ENCODE measurements at places on chromosomes 1 and 21. TPM values are rescaled to one million over a fixed set of nuclear protein-coding genes. Genes with fewer than 3 reads are reported as not detected.
A peak's percentile ranks its signal among the peaks of the same experiment; 100 is the strongest.

The UBASH3A gene
- total RNA-seq = not detected

The RCAN3 gene
- total RNA-seq = 15.0 TPM

The FMO5 gene
- 3.6 TPM for total RNA-seq

The CA6 gene
- not detected for total RNA-seq

The ADGRL2 gene
- total RNA-seq = 59.4 TPM

The GRIK3 gene
- 4.4 TPM for total RNA-seq

The TMEM82 gene
- not detected for total RNA-seq

GRCh38 chr1:109989506-109990301, 5.1 kb downstream of the AHCYL1 start:
- peaks cover 89% of the 10 kb centered on the region for H3K4me1 ChIP-seq
- no peaks in the 10 kb centered on the region for H3K27me3 ChIP-seq
- H3K27ac ChIP-seq = peak overlapping the region; percentile 3
- no peaks in the 10 kb centered on the region for H3K36me3 ChIP-seq
- no peak overlapping the region for H3K4me3 ChIP-seq
- DNase-seq = no peak

GRCh38 chr1:169105087-169105433, 1.4 kb upstream of the ATP1B1 start:
- no peak overlapping the region for H3K4me3 ChIP-seq
- no peaks in the 10 kb centered on the region for H3K36me3 ChIP-seq
- H3K27ac ChIP-seq = peak overlapping the region; percentile 97
- no peaks in the 10 kb centered on the region for H3K27me3 ChIP-seq
- no peaks in the 10 kb centered on the region for H3K4me1 ChIP-seq

GRCh38 chr1:212686069-212686468, 13.6 kb downstream of the BATF3 start:
- no peak overlapping the region for H3K4me3 ChIP-seq
- no peaks in the 10 kb centered on the region for H3K27me3 ChIP-seq
- H3K4me1 ChIP-seq = no peaks in the 10 kb centered on the region
- H3K36me3 ChIP-seq = no peaks in the 10 kb centered on the region

GRCh38 chr1:175600721-175601440, 142.5 kb downstream of the TNR start:
- no peak overlapping the region for H3K4me3 ChIP-seq
- no peaks in the 10 kb centered on the region for H3K36me3 ChIP-seq
- H3K27me3 ChIP-seq = no peaks in the 10 kb centered on the region
- no peak for DNase-seq
- peaks cover 37% of the 10 kb centered on the region for H3K4me1 ChIP-seq

- H3K27ac ChIP-seq = no peak overlapping the region
- no peak overlapping the region for H3K4me3 ChIP-seq
- no peaks in the 10 kb centered on the region for H3K36me3 ChIP-seq
- DNase-seq = no peak
- H3K27me3 ChIP-seq = no peaks in the 10 kb centered on the region
Measured at GRCh38 chr1:189627427-189627826, 850.2 kb downstream of the BRINP3 start.

DNA sequence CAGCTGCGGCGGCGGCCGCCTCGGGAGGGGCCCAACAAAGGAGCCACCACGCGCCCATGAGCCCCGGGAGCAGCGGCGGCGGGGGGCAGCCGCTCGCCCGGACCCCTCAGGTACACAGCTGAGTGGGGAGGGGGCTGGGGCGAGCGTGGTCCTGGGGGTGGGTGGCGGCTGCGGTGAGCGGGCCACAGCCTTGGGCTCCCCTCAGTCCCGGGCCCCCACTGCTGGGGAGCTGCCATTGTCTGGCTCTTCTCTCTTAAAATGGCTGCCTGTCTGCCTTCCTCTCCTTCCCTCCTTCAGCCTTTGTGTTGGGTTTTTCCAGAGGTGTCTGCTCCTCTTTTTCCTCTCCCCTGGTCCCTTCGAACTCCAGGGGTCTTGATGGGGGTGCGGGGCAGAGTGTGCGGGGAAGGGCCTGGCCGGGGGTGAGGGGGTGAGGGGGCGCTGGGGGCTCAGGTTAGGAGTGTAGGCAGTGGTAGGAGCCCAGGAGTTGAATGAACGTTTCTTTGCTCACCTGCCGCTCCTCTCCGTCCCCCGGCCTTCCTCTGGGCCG, 1.7 kb downstream of the ARID1A start:
- no peak for DNase-seq
- H3K36me3 ChIP-seq = no peaks in the 10 kb centered on the region
- peaks cover 57% of the 10 kb centered on the region for H3K4me1 ChIP-seq
- H3K27ac ChIP-seq = peak overlapping the region; percentile 96
- H3K27me3 ChIP-seq = no peaks in the 10 kb centered on the region
- peak overlapping the region; percentile 97 for H3K4me3 ChIP-seq

DNA sequence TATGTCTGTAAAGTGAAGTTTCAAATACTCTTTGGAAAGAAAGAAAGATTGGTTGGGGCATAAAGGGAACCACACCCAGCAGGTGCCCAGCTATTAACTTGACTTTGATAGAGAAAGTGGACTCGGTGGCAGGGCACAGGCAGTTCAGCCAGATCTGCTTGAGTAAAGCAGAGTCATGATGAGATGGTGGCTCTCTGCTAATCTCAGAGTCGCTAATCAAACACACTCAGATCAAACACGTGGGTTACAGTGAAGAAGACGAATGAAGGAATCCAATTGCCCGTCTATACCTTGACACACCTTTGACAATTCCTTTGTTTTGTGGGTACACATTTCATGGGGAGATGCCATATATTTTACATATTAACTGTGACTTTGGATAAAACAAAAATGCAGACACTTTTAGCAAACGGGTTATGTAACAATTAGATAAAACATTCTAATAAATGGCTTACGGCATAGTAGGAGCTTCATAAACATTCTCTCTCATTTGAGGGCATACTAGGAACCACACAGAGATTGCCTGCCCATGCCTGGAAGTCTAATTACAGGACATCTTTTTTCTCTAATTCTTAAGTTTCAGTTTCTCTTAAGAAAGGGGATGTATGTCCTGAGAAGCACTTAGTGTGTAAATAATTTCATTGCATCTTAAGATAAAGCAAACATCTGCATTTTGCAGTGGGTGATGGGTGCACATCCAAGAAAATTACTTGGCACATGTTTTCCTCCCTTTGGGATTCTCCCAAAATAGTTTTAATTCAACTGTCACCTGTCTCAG, 7.2 kb downstream of the CBR1 start:
- no peaks in the 10 kb centered on the region for H3K4me1 ChIP-seq
- no peak overlapping the region for H3K27ac ChIP-seq
- H3K4me3 ChIP-seq = no peak overlapping the region
- no peak for DNase-seq
- H3K36me3 ChIP-seq = peaks cover 8% of the 10 kb centered on the region

GRCh38 chr1:110218137-110218536, 8.0 kb downstream of the KCNC4 start:
- no peak for DNase-seq
- H3K27me3 ChIP-seq = no peaks in the 10 kb centered on the region
- no peaks in the 10 kb centered on the region for H3K4me1 ChIP-seq
- no peak overlapping the region for H3K4me3 ChIP-seq

DNA sequence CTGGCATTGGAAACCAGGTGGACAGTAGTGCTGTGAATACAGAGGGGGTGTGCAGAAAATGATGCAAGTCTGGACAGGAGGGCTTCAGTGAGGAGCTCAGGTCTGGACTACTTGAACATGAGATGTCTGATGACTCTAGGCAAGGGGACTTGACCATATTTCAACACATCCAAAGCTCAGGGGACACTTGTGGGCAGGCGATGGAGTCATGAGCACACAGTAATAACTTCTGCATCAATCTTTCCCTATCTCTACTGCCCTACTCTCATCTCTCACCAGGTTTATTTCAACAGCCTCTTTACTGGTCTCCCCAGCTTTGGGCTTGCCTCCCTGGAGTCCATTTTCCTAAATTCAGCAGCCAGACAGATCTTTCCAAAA, 21.9 kb downstream of the FMO2 start:
- H3K4me3 ChIP-seq = no peak overlapping the region
- no peak for DNase-seq
- H3K36me3 ChIP-seq = no peaks in the 10 kb centered on the region
- no peaks in the 10 kb centered on the region for H3K27me3 ChIP-seq
- no peaks in the 10 kb centered on the region for H3K4me1 ChIP-seq

DNA sequence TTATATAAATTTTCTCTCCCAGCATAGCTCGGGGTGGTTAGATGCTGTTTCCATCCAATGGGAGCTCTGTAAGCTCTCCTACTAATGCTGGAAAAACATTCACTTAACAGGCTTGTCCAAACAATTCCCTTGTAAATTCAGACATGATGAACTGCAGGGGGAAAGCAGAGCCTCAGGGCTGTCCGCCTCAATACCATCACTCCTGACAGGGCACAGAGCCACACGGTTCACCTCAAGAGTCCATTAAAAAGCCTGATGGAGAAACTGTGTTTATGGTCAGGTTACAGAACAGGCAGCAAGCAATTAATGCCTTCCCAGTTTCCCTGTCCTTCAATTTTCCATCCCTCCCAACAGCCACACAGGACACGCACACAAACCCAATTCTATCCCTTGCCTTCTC, 171.0 kb downstream of the BRINP2 start:
- DNase-seq = peak; percentile 69
- H3K4me1 ChIP-seq = peaks cover 31% of the 10 kb centered on the region
- H3K4me3 ChIP-seq = no peak overlapping the region
- H3K36me3 ChIP-seq = no peaks in the 10 kb centered on the region
- peak overlapping the region; percentile 65 for H3K27ac ChIP-seq

- no peaks in the 10 kb centered on the region for H3K36me3 ChIP-seq
- no peak overlapping the region for H3K4me3 ChIP-seq
- H3K27ac ChIP-seq = no peak overlapping the region
- DNase-seq = peak; percentile 46
Measured at GRCh38 chr1:3464649-3465025, 10.2 kb downstream of the ARHGEF16 start.

- no peak for DNase-seq
- no peak overlapping the region for H3K27ac ChIP-seq
- H3K27me3 ChIP-seq = no peaks in the 10 kb centered on the region
- no peaks in the 10 kb centered on the region for H3K36me3 ChIP-seq
Measured at GRCh38 chr1:31051611-31052010, 13.9 kb downstream of the PUM1 start.

- DNase-seq = no peak
- peaks cover 98% of the 10 kb centered on the region for H3K4me1 ChIP-seq
- H3K27ac ChIP-seq = peak overlapping the region; percentile 67
- H3K36me3 ChIP-seq = no peaks in the 10 kb centered on the region
- H3K4me3 ChIP-seq = no peak overlapping the region
Measured at GRCh38 chr1:164613176-164613575, 54.2 kb downstream of the PBX1 start.

- no peaks in the 10 kb centered on the region for H3K36me3 ChIP-seq
- DNase-seq = no peak
- H3K27ac ChIP-seq = no peak overlapping the region
- H3K4me1 ChIP-seq = peaks cover 19% of the 10 kb centered on the region
- H3K27me3 ChIP-seq = peaks cover 3% of the 10 kb centered on the region
- H3K4me3 ChIP-seq = no peak overlapping the region
Measured at GRCh38 chr1:154845879-154846278, 24.2 kb downstream of the KCNN3 start.

- H3K36me3 ChIP-seq = no peaks in the 10 kb centered on the region
- no peaks in the 10 kb centered on the region for H3K27me3 ChIP-seq
- no peak overlapping the region for H3K27ac ChIP-seq
- DNase-seq = no peak
Measured at GRCh38 chr1:34663031-34663430, 91.8 kb upstream of the GJB5 start.

DNA sequence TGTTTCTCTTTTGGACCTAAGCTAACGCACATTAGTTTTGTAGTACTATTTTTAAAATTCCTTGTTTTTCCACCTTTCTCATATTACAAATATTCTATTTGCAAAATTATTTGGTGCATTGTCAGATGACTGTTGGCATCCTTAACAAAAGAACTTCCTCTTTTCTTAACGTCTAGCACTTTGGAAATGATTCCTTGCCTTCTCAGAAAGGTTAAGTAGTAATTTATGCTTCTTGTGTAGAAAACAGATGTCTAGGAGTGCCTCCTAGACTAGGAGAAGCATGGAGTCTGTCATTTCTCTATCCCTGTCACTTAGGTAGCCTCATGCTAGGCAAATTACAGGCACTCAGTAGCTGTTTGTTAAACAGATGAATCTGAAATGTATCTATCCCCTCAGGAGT, 64.4 kb downstream of the HSPA13 start:
- no peaks in the 10 kb centered on the region for H3K4me1 ChIP-seq
- H3K4me3 ChIP-seq = no peak overlapping the region
- H3K36me3 ChIP-seq = no peaks in the 10 kb centered on the region
- no peaks in the 10 kb centered on the region for H3K27me3 ChIP-seq
- DNase-seq = no peak

GRCh38 chr1:75630004-75630594, 19.2 kb upstream of the SLC44A5 start:
- DNase-seq = no peak
- H3K4me1 ChIP-seq = no peaks in the 10 kb centered on the region
- H3K36me3 ChIP-seq = no peaks in the 10 kb centered on the region

- H3K36me3 ChIP-seq = no peaks in the 10 kb centered on the region
- no peak overlapping the region for H3K27ac ChIP-seq
- no peak for DNase-seq
- no peak overlapping the region for H3K4me3 ChIP-seq
Measured at GRCh38 chr1:87165177-87165576, 163.5 kb upstream of the LMO4 start.

DNA sequence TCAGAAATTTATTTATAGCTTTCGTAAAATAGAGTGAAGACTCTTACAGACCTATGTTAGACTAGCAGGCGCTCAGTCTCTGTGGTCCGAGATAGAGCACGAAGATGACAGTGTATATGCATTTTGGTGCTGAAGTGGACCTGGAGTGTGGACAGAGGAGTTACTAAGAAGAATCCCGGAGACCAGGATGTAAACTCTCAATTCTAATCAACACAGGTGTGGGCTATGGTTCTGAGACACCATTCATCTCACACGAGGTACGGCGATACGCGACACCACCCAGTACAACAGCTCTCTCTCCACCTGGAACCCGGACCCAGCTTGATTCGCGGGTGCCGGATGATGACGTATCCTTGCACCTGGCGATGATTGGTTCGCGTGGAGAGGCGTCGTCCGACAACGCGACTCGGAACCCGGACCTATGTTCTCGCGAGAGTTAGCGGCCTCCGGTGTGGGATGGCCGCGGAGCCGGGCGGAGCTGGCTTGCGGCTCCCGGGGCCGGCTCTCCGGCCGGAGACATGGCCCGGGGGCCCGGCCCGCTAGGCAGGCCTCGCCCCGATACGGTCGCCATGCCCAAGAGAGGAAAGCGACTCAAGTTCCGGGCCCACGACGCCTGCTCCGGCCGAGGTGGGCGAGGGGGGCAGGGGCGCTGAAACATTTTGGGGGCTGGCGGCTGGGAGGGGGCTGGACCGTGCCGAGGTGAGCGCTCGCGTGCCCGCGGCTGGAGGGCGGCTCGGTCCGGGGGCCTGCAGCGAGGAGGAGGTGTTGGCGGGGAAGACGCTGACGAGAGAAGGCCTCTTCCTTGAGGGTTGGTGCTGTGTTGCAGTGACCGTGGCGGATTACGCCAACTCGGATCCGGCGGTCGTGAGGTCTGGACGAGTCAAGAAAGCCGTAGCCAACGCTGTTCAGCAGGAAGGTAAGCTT, at the start of gene TMEM183A:
TMEM183A (plus strand) TSS at position 427 of the 924 bp plus-strand sequence; CDS start at position 519, 92 bp downstream.
- peak within 1 kb of the TSS; percentile 86 for H3K4me3 ChIP-seq
- peak; percentile 99 for DNase-seq
- peaks cover 22% of the 10 kb centered on the region for H3K4me1 ChIP-seq
- peak within 1 kb of the TSS; percentile 96 for H3K27ac ChIP-seq
